OCI-LY7 (cell line): ENCODE measurements at places on chromosomes 13 and 19.
A peak's percentile ranks its signal among the peaks of the same experiment; 100 is the strongest.

DNA sequence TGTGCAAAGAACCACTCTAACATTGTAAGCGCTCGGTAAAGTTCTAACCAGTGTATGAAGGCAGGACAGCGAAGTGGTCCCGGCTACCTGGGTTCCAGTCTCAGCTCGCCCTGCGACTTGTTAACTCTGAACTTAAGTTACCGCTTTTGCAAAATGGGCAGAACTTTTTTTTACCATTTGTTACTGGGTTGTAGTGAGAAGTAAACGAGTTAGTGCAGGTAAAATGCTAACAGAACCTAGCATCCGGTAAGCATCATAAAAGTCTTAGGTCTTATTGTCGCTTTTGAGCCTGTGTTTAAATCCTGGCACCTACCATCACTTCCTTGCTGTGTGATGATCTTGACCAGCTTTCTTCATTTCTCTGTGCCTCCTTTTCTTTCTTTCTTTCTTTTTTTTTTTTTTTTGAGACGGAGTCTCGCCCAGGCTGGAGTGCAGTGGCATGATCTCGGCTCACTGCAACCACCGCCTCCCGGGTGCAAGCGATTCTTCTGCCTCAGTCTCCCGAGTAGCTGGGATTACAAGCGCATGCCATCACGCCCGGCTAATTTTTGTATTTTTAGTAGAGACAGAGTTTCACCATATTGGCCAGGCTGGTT, 734 bp upstream of the TRMT1 start:
- no peak for DNase-seq

DNA sequence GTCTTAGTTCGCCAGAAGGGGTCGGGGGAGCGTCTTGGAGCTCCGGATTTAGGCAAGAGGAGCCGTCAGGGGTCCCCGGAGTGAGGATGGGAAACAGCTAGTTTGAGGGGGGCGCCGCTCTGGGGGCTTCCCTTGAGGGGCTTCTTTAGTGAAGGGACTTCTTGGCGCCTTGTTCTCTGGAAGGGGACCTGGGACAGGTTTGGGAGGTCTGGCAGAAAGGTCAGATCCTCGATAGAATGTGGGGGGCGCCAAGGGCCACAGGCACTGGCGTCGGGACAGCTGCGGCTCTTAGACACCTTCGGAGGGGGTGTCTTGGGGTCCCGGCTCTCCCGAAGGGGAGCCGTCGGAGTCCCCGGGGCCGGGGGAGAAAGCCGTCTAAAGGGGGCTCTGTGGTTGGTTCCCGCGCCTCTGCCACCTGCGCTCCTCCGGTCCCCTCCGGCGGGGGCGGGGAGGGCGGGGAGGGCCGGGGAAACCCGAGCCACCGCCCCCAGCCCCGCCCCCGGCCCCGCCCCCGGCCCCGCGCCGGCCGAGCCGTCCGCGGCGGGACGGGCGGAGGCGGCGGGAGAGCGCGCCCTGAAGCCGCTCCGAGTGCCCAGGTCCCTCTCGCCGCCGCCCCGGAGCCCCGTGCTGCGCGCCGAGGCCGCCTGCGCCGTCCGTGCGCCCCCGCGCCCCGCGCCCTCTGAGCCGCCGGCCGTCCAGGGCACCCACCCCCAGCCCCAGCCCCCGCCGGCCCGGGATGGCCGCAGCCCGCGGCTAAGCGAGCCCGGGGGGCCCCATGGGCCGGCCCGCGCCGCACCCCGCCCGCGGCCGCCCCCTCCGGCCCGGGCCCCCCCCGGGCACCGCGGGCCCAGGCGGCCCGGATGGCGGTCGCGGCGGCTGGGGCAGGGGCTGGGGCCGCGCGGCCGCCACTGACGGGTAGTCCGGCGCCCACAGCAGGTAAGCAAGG, at the start of gene NRTN:
NRTN (plus strand) TSS at position 552 of the 946 bp plus-strand sequence. CDS start 19,099 bp downstream, outside the sequence.
- DNase-seq: peak; percentile 67

GRCh38 chr13:72983085-72983768, 75.6 kb upstream of the KLF5 start:
- no peak for DNase-seq

DNA sequence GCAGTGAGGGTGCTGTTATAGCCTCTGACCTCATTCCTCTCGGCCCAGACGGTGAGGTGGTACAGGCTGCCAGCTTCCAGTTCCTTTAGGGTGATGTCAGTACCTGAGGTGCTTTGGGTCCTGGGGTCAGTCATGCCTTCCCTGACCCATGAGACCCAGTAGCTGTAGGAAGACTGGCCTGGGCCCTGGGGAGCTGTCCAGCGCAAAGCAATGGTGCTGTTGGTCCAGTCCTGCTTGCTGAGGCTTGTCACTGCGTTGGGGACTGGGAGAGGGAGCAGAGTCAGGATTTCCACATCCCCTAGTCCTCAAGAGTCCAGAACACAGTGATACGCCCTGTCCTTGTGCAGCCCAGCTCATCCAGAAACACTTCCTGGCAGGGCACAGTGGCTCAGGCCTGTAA, 10.7 kb downstream of the PTPRH start:
- DNase-seq: no peak

DNA sequence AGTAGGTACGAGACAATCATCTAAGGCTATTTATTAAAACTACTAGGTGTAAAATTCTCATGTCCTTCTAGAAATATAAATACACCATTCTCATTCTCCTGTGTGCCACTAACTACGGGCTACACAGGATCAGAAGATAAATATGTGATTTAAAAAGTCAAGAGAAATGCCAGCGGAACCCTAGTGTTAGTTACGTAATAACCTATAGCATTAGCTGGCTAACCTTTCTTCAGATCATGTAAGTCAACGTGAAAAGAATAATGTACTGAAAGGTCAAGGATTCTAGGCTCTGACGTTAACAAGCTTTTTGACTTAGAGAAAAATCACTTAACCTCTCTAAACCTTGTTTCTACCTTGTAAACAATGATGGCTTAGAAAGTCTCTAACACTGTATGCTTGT, 121.8 kb downstream of the RGCC start:
- no peak for DNase-seq

GRCh38 chr13:104485571-104485970, 1419.4 kb upstream of the SLC10A2 start:
- DNase-seq: no peak

DNA sequence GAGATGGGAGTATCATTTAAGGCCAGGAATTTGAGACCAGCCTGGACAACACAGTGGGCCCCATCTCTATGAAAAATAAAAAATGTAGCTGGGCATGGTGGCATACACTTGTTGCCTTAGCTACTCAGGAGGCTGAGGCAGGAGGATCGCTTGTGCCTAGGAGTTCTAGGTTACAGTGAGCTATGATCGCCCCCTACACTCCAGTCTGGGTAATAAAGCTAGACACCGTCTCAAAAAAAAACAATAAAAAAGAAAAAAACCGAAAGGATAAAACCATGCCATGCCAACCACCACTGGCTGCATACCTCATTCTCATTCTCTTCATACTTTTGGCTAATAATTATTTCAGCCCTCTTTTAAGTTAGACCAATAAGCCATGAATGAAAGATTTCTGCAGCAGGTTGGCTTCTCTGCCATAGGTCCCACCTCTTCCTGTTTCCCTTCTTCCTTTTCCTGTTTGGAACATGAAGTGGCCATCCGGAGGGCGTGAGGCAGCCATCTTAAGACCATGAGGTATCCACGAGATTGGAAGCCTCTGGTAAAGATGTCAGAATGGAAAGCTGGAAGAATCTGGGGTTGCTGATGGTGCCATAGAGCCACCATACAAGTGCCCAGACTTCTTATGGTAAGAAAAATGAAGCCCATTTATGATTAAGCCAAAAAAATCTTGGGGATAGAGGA, 171.3 kb downstream of the CACNA1A start:
- DNase-seq: peak; percentile 1

GRCh38 chr13:21703846-21704245, 33.0 kb downstream of the FGF9 start:
- no peak for DNase-seq

DNA sequence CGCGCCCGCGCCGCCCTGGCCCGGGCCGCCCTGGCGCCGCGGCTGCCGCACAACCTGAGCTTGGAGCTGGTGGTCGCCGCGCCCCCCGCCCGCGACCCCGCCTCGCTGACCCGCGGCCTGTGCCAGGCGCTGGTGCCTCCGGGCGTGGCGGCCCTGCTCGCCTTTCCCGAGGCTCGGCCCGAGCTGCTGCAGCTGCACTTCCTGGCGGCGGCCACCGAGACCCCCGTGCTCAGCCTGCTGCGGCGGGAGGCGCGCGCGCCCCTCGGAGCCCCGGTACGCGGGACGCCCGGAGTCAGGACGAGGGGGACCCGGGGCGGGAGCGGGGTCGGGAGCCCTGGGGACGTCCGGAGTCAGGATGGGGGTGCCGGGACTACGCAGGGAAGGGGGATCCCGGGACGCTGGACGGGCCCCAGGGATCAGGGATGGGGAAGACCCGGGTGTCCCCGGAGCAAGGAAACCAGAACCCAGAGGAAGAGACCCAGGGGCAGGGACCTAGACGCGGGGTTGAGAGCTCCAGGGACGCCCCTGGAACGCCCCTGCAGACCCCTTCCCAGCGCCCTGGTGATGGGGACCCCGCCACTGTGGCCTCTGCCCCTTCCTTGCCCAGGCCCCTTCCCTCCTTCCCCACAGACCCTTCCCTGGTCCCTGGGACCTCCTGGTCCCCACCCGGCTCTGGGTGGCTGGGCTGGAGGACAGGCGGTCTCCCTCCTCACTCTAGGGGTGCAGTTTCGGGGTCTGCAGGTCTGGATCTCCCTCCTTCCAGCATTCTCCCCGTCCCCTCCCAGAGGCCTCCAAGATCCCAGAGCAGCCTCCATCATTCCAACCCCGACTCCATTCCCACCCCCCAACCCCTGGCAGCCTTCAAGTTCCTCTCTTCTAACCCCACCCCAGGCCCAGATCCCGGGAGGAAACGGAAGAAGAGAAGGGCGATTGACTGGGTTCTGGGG, 645 bp downstream of the GRIN3B start:
- DNase-seq: no peak

DNA sequence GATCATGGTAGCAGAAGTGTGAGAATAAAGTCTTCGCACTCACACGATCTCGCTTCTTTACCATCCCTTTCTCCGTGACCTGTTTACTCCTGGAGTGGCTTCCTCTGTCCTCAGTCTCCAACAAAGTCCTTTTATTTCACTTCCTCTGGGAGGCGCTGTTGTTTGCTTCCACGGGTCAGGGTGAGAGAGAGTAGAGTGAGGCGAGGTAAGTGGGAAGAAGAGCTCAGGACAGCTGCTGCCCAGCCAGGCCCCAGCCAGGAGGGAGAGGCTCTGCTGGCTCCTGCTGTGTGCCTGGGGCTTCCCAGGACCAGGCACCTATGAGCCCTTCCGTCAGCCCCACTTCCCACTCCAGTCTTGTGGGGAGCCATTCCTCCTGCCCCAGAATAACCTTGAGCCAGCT, 242.1 kb downstream of the FGF9 start:
- no peak for DNase-seq

GRCh38 chr19:13938301-13939064, at the start of gene PODNL1:
TSS of gene PODNL1 (minus strand) at chr19:13938417. CDS start at chr19:13938181, 236 bp downstream.
- no peak for DNase-seq

DNA sequence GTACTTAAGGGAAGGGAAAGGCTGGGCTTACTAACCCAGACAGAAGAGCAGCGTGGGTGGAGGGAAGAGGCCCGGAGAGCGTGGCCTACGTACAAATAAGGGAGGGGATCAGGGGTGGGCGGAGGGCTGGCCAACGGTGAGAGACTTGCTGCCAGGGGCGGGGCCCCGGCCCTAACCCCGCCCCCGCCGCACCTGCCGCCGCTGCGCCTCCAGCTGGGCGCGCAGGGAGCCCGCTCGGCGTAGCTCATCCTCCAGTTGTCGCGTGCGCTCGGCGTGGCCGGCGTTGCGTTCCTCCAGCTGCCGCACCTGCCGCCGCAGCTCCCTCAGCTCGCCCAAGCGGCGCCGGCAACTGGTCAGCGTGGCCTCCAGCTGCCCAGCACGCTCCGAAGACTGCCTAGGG, 5.7 kb downstream of the HOOK2 start:
- DNase-seq: no peak
